ENCODE measurements at places on chromosomes 5 and 9.

- no peak for DNase-seq
Measured at GRCh38 chr9:109989296-109989695, 209.3 kb downstream of the PALM2AKAP2 start.

- no peak for DNase-seq
Measured at GRCh38 chr5:173517648-173518047, 98.8 kb downstream of the BOD1 start.

DNA sequence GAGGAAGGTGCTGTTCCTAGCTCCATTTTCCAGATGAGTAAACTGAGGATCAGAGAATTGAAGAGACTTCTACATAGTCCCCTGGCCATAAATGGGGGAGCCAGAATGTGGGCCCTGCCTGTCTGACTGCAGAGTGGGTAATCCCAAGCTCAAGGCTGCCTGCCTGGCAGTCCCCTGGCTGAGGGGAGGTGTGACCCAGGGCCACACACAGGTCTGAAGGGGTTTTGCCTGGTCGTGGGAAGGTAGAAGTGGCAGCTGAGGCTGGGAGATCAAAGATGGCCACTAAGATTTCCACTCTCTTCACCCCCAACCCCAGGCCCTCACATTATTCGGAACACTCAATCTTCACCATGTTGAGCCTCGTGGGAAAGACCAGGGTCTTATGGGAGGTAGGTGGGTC is 176.3 kb downstream of the MACROH2A1 start:
- DNase-seq, result no peak

DNA sequence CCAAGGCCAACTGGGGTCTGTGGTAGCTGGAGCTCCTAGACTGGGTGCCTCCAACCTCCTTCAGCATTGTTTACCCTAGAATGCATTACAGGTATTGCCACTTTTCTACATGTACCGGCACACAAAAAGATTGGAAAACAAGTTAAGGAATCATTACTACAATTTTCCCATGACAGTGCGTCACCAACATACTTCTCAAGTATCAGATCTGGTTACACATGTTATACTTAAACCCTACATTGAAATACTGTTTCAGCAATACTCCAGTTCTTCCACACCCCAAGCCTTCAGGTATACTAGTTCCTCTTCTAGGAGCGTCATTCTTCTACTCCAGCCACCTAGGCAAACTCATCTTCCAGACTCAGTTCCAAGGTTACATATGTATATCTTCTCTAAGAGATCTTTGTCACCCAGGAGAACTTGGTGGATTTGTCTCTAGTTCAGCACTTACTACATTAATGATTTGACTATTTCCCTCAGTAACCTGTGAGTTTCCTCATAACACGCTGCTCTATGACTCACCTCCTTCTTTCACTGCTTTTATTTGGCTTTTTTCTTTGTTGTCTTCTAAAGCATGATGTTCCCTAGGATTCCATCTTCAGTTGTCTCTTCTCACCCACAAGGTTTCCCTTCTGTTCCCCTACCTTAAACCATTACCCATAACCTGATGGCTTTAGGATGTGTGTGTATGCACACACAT is 217.0 kb downstream of the AP3B1 start:
- DNase-seq, result no peak

DNA sequence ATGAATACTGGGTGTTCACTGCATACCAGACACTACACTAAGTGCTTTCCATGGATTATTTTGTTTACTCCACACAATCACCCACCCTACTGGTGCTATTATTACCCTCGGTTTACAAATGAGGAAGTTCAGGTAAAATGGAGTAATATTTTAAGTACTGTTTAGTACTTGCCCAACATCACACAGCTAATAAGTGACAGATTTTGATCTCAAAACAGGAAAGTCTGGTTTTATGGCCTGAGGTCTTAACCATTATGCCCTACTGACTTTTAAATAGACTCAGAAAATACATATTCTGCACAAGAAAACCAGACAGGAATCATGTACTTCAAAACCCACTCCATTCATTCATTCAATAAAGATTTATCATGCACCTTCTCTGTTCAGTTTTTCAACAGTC is 431.0 kb upstream of the TLE4 start:
- DNase-seq, result no peak

DNA sequence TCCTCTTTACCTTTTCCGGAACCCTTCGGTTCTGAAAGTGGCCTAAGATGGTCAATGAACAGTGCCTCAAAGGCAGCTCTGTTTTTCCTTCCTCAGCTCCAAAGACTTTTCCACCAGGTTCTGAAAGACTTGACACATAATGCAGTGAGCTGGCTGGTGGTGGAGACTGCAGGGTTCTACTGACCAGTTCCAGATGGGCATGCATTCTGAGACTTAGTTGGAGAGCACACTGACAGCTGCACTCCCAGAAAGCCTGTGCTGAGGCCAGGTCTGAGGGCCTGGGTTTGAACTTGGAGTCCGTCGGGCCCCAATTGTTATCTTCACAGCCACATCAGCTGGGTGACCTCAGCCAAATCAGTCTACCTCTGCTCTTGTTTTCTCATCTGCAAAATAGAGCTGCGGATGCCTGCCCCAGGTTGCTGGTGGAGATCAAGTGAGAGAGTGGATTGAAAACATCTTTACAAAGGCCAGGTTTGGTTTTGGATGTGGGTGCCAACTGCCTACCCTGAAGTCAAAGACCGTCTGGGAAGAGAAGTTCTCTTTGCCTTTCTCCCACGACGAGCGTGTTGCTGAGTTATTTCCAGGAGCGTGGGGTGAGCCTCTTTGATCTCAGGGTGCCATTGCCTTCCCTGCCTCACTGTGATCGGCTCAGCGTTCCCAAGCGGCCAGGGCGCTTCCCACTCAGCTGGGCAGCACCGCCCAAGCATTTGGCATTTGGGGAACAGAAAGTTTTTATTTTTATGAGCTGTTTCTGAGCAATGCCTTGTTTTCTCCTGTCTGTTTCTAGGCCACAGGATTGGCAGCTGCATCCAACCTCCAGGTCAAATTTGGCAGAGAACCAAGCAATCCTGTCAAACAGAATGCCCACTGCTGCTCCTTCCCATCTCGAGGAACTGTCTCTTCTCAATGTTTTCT is 54.9 kb downstream of the RAD23B start:
- no peak for DNase-seq

- DNase-seq, result no peak
Measured at GRCh38 chr5:179336126-179336870, 9.0 kb downstream of the ADAMTS2 start.

Measured in stimulated activated CD8-positive, alpha-beta memory T cell treated with anti-CD3 and anti-CD28 coated beads, Interleukin-7, amount 100 ng/mL, for 1 hour (primary cell).